Cardiac muscle cell (in vitro differentiated cells and primary cell): ENCODE measurements at places on chromosomes 7 and 10. TPM values are rescaled to one million over a fixed set of nuclear protein-coding genes. Genes with fewer than 3 reads are reported as not detected.

- H3K4me3 ChIP-seq = peak overlapping the region; percentile 44
- peak overlapping the region; percentile 92 for H3K27ac ChIP-seq
- peaks cover 21% of the 10 kb centered on the region for H3K4me1 ChIP-seq
- DNase-seq = peak; percentile 60
- H3K27me3 ChIP-seq = peaks cover 34% of the 10 kb centered on the region
These were observed 294.5 kb upstream of the NFE2L3 start for GRCh38 chr7:25857376-25858067.

DNA sequence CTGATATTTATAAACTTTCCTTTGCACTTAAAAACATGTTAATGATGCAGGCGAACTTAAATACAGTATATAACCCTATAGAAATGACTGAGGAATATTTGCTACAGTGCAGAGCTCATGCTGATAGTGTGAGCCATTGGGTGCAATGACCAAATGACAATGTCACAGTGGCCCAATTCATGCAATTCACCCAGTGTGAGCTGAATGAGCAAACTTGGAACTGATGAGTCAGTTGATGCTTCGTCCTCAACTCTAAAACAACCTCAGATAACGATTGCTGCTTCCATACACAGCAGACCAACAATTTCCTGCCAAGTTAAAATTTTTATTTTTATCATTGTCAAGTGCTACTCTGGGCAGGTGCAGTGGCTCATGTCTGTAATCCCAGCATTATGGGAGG is 12.1 kb upstream of the ZC3HAV1L start:
- H3K36me3 ChIP-seq = no peaks in the 10 kb centered on the region
- H3K4me3 ChIP-seq = no peak overlapping the region
- no peaks in the 10 kb centered on the region for H3K27me3 ChIP-seq
- no peak overlapping the region for H3K27ac ChIP-seq

- H3K27me3 ChIP-seq = no peaks in the 10 kb centered on the region
- no peak overlapping the region for H3K27ac ChIP-seq
- H3K4me1 ChIP-seq = no peaks in the 10 kb centered on the region
- DNase-seq = no peak
- H3K4me3 ChIP-seq = no peak overlapping the region
These were observed 34.6 kb upstream of the ST7 start for GRCh38 chr7:116918704-116919103.

- no peaks in the 10 kb centered on the region for H3K36me3 ChIP-seq
- H3K4me3 ChIP-seq = no peak overlapping the region
- H3K4me1 ChIP-seq = no peaks in the 10 kb centered on the region
- H3K27ac ChIP-seq = no peak overlapping the region
- H3K27me3 ChIP-seq = no peaks in the 10 kb centered on the region
- DNase-seq = no peak
These were observed 32.8 kb downstream of the TSPAN12 start for GRCh38 chr7:120825152-120825551.

Gene CLDN4
- 0.99 and 1.9 TPM in 2 replicates for polyA plus RNA-seq

GRCh38 chr10:17228091-17229015 is at the start of gene VIM:
TSS of gene VIM (plus strand) at chr10:17228241. CDS start at chr10:17229423, 1,182 bp downstream.
- H3K4me3 ChIP-seq = peak within 1 kb of the TSS; percentile 62
- peaks cover 10% of the 10 kb centered on the region for H3K4me1 ChIP-seq
- H3K27ac ChIP-seq = peak within 1 kb of the TSS; percentile 84

DNA sequence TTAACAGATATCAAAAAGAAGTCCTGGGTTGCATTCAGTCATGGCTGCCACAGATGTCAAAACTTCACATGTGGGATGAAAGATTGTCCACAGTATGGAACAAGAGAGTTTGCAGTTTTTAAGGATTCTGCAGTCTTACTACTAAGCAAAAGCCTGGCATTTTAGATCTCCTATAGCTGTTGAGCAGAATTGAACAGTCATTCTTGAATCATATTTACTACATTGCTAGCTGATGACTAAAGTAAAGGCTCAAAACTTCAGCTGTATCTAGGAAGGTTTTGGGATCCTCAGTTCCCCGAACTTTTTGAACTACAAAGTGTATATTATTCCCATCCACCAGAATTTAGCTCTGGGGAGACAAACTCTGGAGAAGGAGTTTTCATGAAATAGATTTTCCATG is 31.0 kb downstream of the BET1 start:
- no peak overlapping the region for H3K27ac ChIP-seq
- H3K4me1 ChIP-seq = no peaks in the 10 kb centered on the region
- no peaks in the 10 kb centered on the region for H3K27me3 ChIP-seq
- no peak overlapping the region for H3K4me3 ChIP-seq
- H3K36me3 ChIP-seq = no peaks in the 10 kb centered on the region

DNA sequence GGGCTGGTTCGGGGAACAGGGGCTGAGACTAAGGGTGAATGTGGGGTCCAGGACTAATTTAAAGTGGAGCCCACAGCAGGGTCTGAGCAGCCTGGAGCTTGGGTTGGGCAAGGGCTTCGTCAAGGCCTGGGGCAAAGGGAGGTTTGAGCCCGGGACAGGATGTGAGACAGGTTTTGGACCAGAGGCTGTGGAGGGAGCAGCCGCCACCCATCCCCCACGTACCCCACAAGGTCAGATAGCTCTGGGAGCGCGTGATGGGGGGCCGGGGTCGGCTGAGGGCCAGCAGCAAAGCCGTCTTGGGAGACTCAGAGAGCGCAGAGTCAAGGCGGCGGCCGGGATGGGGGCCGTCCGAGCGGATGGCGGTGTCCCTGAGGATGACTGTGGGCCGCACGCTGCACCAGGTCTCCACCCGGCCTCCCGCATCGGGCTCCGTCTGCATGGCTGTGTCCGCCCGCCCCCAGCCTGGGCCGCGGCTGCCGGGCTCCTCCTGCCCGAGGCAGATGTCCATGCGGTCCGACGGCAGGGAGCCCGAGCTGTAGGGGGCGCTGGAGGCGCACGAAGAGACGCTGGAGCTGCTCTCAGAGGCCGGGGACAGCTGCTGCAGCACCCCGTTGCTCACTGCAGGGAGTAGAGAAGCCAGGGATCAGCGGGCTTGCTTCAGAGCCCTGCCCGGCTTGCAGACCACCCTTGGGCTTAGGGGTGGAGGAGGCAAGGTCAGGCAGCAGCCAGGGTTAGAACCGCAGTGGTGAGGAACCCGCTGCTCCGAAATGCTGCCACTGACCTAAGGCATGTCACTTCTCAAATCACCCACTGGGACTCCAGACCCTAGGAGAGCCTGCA is 12.1 kb downstream of the PDZD7 start:
- H3K27me3 ChIP-seq = peaks cover 20% of the 10 kb centered on the region
- H3K27ac ChIP-seq = no peak overlapping the region
- H3K36me3 ChIP-seq = no peaks in the 10 kb centered on the region
- H3K4me1 ChIP-seq = peaks cover 3% of the 10 kb centered on the region
- H3K4me3 ChIP-seq = no peak overlapping the region

DNA sequence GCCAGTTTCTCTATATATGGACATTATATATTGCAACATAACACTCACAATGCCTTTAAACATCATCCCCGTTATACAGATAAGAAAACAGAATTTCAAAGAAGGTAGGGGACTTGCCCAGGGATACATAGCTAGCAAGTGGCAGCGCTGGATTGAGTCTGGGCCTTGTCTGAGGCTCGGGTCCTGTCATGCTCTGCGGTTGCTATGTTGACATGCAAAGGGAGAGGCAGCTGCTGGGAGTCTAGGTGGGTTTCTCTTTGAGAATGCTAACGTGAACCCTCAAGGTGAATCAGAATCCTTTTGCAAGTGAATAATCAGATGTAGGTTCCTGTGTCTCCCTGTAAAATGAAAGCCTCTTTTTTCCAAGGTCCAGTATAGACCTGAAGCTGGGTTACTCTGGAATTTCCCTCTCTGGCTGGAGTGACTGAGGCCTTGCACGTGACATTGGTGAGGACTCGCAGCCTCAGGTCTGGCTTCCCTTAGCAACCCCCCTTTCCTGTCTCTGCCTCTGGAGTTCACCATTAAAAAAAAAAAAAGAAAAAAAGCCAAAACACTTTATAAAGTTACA is 38.9 kb downstream of the TCF7L2 start:
- no peak for DNase-seq
- H3K4me1 ChIP-seq = peaks cover 50% of the 10 kb centered on the region
- H3K4me3 ChIP-seq = no peak overlapping the region

- H3K36me3 ChIP-seq = no peaks in the 10 kb centered on the region
- H3K4me1 ChIP-seq = no peaks in the 10 kb centered on the region
- DNase-seq = no peak
- H3K27ac ChIP-seq = no peak overlapping the region
- no peak overlapping the region for H3K4me3 ChIP-seq
- no peaks in the 10 kb centered on the region for H3K27me3 ChIP-seq
These were observed 305.2 kb downstream of the ADARB2 start for GRCh38 chr10:1432161-1432560.

Gene NXPH1
- 0.76 and 1.7 TPM in 2 replicates for polyA plus RNA-seq

Gene PPP3CB
- 13.3 and 14.3 TPM in 2 replicates for polyA plus RNA-seq

Gene GIMAP2
- polyA plus RNA-seq = 0.11 TPM in 1 of 2 replicates, not detected in the other

- no peak overlapping the region for H3K27ac ChIP-seq
- H3K4me3 ChIP-seq = no peak overlapping the region
These were observed 3.2 kb downstream of the POLR1F start for GRCh38 chr7:19705663-19706062.
